ENCODE measurements at places on chromosomes 3 and 15.

DNA sequence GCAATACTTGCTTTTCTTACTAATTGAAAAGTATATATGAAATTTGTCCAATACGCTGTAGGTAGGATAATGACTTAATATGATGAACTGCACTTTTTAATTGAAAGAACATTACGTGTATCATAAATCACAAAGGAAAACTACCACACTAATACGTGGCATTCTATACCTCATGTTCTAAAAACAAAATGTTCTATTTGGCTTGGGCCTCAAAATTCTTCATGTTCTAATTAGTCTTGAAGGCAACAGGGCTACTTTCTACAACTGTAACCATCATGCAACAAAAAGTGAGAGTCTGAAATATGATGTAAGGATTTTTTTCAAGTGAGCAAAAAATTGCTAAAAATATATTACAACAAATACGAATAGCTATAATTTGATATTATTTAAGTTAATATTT is 19.8 kb downstream of the THRB start:
- DNase-seq: no peak

GRCh38 chr3:126446791-126447190 is 28.9 kb downstream of the ZXDC start:
- DNase-seq: no peak

- no peak for DNase-seq
Measured at GRCh38 chr15:44029940-44030568, 165.0 kb downstream of the FRMD5 start.

DNA sequence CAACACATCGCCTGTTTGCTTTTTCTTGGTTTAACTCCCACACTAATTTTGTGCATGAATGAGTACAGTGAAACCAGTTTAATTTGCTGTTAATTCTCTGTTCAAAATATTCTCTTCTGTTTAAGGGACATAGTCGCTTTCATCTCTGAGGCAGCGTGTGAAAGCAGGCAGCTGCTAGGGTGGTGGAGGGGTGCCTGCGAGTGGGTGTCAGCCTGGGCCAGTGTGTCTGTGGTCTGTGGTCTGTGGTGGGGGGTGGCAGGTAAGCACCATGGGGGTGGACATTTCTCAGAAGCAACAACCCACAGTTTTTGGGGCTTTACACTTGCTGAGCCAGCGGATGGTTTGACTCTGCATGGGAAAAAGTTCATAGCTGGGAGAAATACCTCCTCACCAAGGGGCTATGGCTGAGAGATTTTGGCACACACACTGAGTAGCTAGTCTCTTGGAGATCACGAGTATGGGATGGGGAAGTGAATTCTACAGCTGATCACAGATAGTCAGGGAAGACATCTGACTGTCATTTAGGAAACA is 109.2 kb downstream of the EPHB1 start:
- DNase-seq: no peak

GRCh38 chr3:4426261-4426781 is 40.7 kb downstream of the SUMF1 start:
- no peak for DNase-seq

Measured in right renal cortex interstitium (tissue), 3 donors.